ENCODE measurements at places on chromosomes 11 and 22.
A peak's percentile ranks its signal among the peaks of the same experiment; 100 is the strongest.

DNA sequence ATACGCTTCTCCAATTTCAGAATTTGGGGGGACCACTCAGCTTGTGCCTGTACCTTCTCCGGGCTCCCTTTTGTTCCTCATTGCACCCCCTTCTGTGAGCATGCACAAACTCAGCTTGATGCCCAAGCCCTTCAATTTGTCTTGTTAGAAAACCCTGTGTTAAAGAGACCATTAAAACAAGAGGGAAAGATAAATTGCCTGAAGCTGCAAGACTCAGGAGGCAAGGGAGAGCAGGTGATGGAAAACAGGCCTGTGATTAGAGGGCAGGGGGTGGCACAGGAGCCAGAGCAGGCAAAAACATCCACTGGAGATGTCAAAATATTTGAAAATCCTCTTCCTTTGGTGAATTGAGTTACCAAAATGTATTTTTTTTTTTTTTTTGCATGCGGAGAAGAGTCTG lies 121.7 kb downstream of the MIAT start:
- no peak for DNase-seq

GRCh38 chr11:1453611-1454034 lies 33.0 kb downstream of the MOB2 start:
- DNase-seq, result no peak

GRCh38 chr11:3131330-3131941 lies 33.7 kb downstream of the OSBPL5 start:
- DNase-seq, result no peak

DNA sequence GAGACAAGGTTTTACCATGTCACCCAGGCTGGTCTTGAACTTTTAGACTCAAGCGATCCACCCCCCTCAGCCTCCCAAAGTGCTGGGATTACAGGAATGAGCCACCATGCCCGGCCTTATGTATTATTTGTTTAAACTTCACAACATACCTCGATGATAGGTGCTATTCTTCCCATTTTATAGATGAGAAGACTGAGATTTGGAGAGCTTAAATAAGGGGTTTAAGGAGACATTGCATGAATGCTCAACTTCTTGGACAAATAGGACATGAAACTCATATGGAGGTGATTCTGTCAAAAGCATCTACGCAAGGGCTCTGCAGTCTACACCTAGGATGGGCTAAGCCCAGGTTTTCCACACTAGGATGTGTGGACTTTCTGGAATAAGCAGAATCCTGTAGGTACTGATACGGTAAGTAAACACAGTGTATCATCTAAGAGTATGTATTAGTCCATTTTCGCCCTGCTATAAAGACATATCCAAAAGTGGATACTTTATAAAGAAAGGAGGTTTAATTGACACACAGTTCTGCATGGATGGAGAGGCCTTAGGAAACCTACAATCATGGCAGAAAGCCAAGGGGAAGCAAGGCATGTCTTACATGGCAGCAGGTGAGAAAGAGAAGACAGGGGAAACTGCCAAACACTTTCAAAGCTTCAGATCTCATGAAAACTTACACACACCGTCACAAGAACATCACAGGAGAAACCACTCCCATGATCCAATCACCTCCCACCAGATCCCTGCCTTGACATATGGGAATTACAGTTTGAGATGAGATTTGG lies 62.8 kb upstream of the CAPRIN1 start:
- DNase-seq, result no peak

DNA sequence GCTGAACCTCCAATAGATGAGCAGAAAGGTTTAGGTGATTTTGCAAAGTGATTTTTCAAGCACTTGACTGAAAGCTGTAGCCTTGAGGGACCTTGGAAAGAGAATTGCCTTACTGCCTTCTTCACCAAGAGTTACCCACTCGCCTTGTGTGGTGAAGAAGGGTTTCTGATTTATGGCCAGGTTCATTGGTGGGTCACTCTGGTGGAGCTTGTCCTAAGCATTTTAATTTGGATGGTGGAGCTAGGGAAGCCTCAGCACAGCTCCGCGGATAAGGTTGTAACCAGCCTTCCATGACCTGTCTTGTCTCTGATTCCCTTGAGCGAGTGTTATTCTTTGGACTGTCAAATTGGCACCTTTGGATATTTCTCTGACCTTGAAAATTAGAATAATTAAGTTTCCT lies 226.4 kb downstream of the FAT3 start:
- no peak for DNase-seq

- DNase-seq, result no peak
Measured at GRCh38 chr11:120780239-120780638, 243.7 kb upstream of the TBCEL start.

GRCh38 chr11:61480994-61481335 lies 27.6 kb upstream of the LRRC10B start:
- DNase-seq, result peak; percentile 59

- DNase-seq, result peak; percentile 13
Measured at GRCh38 chr22:30247561-30247960, 1.0 kb upstream of the LIF start.

DNA sequence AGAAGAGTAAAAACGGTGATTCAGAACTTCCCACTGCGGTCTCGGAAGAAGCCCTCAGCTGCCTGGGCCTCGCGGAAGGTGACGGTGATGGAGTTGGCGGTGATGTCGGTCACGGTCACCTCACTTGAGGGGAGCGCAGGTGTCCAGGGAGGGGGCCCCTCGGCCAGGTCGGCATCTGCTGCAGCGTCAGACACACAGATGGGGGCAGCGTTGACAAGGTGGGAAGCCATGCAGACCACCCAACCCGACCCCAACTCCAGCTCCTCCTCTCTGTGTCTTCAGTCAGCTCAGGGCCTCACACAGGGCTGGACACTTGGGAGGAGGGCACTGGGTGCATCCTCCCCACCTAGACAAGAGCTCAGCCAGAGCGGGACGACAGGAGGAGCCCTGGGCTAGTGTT lies 18.6 kb downstream of the CBX7 start:
- no peak for DNase-seq

DNA sequence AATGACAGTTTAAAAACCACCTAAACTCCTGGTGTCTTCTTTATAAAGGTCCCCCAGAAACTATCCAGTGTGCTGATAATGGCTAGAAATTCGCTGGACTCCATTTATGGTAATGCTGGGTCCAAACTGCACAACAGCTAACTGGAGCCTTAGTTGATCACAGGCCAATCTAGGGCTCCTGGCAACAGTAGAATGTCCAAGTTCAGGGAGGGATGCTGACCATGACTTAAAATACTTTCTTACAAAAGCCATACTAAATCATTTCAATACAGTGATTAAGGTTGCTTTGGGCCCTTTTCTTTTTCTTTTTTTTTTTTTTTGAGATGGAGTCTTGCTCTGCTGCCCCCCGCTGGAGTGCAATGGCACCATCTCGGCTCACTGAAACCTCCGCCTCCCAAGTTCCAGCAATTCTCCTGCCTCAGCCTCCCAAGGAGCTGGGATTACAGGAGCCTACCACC lies 14.5 kb upstream of the GAB2 start:
- peak; percentile 13 for DNase-seq

GRCh38 chr11:68338051-68338780 lies 25.8 kb downstream of the LRP5 start:
- DNase-seq, result peak; percentile 42

DNA sequence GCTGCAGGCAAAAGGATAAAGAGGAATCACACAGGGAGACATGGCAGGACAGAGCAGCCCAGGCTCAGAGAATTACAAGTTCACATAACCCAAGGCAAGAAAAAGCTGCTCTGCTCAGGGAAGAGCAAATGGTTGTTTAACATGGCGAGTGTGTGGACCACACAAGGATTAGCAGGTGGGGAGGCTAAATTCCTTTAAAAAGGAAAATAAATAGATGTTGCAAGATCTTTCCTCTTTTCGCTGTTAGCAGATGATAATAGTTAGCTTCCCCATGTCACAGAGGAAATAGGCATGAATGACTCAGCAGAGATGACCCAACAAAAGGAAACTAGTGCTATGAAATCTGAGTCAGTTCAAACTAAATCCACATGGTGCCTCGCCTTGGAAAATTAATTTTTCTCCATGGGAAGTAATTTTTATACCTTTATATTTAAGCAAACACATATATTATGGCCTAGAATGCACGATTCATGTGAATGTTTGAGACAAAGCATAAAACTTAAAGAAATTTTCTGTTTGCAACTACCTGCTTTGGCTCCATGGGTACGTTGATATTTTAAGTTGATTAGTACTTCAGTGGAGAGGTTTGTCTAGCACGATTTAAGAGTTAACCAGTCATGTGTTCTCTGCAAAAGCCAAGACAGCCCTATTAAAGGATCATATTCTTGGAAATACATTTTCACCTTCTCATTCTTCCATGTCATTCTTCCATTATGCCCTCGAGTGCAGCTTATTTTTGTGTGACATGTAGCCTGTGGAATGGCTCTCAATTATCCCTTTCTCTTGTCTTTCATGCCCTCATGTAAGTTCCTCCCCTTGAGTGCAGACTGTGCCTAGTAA lies 38.5 kb upstream of the FJX1 start:
- DNase-seq, result peak; percentile 32

DNA sequence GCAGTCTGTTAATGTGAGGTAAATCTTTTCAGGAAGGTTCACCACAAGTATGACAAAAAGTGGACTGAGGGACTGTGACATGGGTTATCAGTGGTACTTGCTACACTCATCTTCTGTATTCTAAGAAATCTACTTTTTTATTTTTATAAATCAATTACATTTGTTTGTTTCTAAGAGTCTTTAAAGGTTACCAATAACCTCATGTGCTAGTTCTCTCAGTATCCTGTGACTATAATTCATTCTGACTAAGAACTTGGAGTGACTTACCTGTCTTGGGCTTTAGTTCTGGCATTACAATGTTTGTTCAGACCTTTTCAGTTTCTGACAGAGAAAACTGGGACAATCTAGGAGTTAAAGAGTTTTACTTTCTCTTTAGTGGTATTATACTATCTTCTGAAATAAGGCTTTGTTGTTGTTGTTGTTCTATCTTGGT lies 108.4 kb downstream of the PDE3B start:
- no peak for DNase-seq

DNA sequence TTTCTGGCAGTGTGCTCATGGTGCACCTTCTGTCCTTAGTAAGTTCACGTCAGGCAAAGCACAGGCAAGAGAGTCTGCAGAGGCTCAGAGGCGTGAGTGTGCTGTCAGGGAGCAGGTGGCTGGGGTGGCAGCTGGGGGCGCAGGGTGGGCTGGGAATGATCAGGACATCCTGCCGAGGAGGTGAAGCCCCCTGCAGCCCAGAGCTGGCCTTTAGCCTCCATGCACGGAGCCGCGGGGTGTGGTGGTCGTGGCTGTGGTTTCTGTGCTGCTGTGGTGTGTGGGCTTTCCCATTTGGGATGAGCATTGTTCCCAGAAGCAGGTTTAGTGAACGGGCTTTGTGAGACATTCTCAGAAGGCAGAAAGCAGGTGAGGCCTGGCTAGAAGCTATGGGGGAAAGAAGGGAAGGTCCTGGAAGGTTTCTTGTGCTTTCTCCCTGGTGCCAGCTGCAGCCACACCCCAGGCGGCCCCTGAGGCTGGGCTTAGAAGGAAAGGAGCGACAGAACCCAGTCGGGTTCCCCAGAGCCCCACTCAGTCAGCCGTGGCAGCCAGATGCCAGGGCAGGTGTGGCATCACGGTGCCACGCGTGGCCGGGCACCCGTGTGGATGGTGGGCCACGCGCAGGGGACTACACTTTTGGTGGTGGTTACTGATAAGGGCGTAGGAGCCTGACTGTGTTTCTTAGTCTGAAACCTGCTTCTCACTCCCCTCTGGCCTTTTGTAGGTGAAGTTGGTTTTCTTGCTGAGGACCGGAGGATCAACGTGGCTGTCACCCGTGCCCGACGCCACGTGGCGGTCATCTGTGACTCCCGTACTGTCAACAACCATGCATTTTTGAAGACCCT lies 32.0 kb downstream of the IGHMBP2 start:
- DNase-seq, result no peak

DNA sequence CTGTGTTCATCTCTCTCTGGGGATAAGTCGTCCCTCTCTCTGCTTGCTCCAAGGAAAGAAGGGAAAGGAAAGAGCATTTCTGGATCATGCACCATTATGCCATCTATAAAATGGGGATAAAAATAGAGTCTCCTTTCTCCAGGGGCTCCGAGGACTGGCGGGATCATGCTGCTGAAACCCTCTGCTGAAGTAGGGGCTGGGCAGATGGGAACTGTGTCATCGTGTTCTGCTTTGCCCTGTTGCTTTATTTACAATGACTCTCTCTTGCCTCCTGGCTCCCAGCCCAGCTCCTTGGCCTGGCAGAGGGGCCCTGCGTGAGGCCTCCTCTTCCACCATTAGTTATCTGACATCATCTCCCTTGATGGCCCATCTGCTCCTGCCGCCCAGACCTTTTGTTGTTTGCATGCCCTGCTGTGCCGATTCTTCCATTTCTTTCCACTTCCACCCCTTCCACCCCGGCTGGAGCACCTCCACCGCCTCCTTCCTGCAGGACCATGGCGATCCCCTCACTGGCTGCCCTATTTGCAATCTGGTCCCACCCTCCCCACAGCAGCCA lies 200.9 kb downstream of the MYO18B start:
- DNase-seq, result no peak

GRCh38 chr11:115008799-115009198 lies 330.5 kb downstream of the NXPE2 start:
- DNase-seq, result no peak

GRCh38 chr11:23859087-23859486 lies 637.8 kb upstream of the LUZP2 start:
- no peak for DNase-seq

DNA sequence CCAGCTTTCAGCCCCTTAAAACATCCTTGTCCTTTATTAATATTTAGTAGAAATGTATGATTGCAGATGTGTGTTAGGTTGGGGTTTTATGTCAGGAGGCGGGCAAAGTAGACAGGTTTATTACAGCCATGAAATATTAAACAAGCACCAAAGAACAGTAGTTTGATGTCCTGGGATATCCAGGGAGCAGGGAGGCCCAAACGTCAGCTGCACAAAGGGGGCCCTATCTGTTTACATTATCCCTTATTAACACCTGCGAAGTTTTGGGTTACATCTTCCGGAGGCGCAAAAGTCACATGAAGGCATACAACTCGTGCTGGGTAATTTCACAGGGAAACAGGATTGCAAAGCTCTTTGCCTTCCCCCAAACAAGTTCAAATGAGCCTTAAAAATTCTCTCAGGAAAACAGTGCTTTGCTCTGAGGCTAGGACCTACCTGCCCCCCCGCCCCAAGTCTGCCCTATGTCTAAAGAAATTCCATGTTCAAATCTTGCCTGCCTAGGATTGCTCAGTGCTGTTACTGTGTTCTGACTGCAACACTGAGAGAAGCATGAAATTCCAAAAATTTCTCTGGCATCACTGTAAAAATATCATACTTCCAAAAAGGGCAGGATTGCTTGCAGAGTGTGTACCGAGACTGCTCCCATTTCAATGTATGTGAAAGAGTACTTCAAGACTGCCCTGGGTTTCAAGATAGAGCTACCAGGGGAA lies 8.9 kb downstream of the MN1 start:
- peak; percentile 51 for DNase-seq

DNA sequence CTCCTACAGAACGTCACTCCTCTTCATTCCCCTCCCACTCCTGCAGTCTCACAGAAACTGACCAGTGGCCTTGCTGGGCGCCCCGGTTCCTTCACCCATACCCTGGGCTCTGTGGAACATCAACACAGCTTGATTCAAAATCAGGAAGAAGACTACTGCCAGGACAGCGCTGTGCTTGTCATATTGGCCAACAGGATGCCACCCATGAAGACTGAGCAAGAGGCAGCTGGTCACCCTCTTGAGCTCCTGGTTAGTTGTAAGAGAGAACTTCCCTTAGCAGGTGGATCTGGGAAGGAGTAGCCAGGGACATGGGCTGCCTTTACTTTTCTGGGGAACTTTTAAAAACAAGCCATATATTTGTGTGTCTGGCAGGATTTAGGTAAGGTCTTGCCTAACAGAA lies 110.4 kb upstream of the TIMP3 start:
- no peak for DNase-seq

Data from astrocyte of the hippocampus (primary cell).